ENCODE measurements at places on chromosomes 2 and 18.

DNA sequence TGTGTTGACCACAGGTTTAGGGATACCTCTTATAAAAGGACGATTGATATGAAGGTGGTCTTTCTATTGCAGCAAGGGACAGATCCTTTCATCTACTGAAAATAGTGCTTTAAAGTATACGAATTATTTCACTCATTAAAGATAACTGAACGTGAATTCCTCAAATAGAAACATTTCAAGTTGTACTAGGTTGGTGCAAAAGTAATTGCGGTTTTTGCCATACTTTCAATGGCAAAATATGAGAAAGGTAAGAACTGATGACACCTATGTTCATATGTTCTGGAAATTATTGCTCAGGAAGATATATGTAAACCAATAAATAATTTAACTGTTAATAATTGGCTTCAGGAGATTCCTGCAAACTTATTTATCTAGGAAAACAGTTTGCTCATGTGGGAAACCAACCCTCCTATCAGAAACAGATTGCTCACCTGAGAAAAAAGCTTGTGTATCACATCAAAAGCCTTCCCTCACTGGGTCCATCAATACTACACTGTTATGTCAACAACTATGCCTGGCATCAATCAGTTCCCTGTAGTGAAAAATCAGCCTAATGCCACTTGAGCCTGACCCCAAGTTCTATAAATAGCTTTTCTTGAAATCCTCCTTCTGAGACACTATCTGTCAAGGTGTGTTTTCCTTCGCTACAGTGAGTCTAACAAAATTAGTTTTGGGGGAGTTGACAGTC, 81.5 kb upstream of the ACSL3 start:
- no peak for DNase-seq

- DNase-seq, result peak; percentile 86
These were observed 177.7 kb downstream of the SEPTIN10 start for GRCh38 chr2:109435901-109436598.

DNA sequence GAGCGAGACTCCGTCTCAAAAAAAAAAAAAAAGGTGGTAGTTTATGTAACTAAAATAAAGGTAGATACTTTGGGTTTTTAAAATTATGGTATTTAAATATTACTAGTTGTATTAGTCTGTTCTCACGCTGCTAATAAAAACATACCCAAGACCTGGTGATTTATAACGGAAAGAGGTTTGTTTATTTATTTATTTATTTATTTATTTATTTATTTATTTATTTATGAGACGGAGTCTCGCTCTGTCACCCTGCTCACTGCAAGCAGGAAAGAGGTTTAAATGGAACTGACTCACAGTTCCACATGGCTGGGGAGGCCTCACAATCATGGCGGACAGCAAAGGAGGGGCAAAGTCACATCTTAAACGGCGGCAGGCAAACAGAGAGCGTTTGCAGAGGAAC, 196.0 kb downstream of the CALCRL start:
- no peak for DNase-seq

- DNase-seq, result peak; percentile 33
These were observed 66.7 kb downstream of the RTN4 start for GRCh38 chr2:54983345-54984220.

DNA sequence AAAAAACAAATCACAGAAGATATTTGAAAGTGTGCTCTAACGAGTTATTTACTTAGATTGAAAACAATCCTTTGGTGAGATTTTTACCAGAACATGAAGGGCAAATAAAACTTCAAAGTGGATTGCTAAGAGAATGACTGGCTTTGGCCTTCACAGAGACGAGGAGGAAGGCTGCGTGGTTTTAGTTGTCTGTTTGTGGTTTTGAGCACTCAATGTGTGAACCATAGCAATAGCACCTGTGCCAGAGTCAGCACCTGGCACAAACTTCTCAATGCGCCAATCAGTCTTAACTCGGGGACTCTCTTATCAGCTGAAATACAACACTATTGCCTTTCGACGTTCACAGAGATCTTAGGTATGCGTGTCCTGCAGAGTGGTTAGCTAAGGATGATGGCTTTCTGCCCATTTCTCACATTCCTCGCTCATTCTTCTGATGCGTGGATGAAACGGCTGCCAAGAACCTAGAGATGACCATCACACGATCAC, 70.0 kb downstream of the MBP start:
- DNase-seq, result peak; percentile 69

- DNase-seq, result no peak
These were observed 112.5 kb upstream of the ARHGAP28 start for GRCh38 chr18:6616981-6617380.

- DNase-seq, result no peak
These were observed 11.5 kb downstream of the MAP3K2 start for GRCh38 chr2:127376257-127376656.

GRCh38 chr18:10949655-10950054, 199.7 kb downstream of the PIEZO2 start:
- DNase-seq, result no peak

- DNase-seq, result no peak
These were observed 1371.2 kb downstream of the LRP1B start for GRCh38 chr2:140759426-140760156.
